ENCODE measurements at places on chromosomes 12 and 14.

DNA sequence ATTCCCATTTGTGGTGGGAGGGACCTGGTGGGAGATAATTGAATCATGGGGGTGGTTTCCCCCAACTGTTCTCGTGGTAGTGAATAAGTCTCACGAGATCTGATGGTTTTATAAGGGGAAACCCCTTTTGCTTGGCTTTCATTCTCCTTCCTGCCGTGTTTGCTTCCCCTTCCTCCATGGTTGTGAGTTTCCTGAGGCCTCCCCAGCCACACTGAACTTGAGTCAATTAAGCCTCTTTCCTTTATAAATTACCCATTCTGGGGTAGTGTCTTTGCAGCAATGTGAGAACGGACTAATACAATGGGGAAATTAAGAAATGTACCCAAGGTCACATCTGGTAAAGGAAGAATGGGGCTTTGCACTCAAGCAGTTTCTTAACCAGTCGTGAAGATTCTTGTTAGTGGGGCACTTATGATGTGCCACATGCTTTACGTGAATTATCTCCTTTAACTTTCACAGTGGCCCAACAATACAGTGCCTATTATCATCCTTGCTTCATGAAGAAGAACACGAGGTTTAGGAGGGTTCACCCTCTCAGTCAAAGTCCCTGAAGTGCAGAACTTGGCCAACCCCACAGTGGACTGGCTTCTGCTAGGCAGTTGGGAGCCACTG lies 234.3 kb downstream of the EFCAB11 start:
- no peak for DNase-seq

DNA sequence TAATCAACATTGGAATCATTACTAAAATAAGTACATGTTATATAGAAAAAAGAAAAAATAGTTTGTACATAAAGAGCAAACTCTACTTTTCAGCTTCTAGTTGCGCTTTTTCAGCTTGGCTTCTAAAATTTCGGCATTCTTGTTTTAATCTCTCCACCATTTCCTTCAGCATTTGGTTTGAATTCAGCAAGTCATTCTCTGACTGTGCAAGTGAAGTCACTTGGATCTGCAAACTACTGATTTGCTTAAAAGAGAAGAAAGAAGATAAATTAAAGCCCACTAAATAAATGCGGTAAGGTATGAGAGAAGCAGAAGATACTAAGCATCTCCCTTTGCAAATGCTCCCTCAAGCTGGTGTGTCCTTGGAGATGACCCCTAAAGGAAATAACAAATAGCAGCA lies 126.3 kb downstream of the CEP83 start:
- DNase-seq, result no peak

DNA sequence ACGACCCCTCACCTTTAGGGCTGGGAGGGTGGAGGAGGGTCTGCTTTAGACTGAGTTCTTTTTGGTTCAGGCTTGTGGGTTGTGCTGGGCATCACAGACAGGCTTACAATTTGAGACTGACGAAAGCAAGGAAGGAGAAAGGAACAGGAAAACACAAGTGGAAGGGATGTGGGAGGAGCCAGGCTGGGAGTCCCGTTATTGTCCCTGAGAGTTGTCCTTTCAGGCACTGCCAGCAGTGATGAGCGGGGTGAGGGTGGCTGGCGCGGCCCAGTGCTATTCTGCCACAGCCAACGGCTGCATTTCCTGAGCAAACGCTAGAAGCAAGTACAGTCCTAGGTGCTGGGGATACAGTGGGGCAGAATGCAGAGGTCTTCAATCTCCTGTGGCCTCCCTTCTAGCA lies 29.2 kb upstream of the TSPAN9 start:
- no peak for DNase-seq

DNA sequence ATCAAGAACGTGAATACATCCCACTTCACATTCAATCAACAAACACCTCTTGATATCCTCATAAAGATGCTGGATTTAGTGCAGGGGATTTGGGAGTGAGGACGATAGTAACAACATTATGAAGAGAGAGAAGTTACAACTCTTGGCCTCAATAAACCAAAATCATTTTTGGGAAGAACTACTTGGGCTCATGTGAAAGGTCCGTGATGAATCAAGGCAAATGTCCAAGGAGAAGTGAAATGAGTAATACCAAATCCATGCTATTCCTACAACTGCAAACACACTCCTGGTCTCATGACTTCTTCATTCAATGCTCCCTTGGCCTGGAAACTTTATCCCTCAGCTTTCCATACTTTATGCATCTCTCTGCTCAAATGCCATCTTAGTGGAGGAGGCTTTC lies 162.0 kb upstream of the LMNTD1 start:
- DNase-seq, result no peak

All from erythroblast (primary cell).